ENCODE measurements at places on chromosomes 7 and 10.

- DNase-seq: no peak
These were observed 3.4 kb downstream of the ZNF239 start for GRCh38 chr10:43570971-43571370.

DNA sequence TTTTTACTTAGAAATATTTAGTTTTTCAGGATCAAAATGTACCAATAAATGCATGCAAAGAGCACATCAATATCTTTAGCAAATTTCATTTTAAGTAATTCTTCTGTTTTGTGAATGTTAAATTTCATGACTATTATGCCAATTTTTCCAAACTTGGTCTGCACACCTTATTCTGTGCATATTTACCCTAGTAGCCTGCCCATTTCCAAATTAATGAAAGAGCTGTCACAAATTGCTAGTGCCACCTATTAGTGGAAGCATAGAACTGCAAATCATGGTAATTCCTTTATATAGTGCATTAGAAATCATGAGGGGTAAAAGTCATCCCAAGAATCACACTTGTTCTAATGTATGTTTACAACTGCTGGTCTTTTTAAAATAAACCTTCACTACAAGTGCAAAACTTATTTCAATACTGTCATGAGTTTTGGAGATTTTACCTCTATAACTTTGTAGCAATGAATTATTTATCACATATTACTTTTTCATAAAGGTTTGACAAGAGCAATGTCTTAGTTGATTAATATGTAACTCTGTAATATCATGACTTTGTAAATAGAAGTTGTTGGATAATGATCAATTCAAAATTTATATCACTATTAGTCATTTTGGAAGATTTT, 5.7 kb downstream of the SEMA3A start:
- DNase-seq: no peak

DNA sequence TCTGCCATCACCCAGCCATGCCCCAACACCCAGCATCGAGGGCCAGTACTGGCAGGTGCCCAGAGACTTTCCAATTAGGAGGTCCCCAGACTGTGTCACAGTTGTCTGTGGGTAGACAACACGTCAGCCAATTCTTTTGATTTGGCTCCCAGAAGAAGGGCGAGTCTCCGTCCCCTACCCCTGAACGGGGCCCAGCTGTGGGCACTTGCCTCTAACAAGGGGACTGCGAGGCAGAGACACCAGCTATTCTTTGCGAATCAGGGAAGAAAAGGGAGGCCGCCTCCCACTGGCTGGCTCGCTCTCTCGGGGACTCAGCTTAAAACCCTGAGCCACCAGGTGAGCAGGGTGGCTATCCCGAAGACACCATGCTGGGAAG, 167.3 kb downstream of the USP6NL start:
- no peak for DNase-seq

- peak; percentile 61 for DNase-seq
These were observed 20.2 kb upstream of the SMC3 start for GRCh38 chr10:110547139-110547761.

DNA sequence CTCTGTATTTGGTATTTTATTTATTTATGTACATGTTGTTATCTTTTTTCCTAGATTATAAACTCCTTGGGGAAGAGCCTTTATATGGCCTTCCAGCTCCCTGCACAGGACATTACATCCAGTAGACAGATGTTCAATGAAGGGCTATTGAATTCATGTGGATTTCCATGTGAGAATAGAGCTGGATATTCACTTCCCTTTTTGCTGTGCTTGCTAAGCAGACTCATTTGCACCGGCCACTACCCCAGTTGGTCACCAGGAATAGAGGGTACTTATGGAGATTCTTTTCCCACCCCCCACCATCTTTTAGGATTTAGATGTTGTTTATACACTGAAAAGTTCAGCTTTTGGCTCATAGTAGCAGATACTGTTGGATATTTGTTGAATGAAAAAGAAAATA, 374.1 kb downstream of the NRG3 start:
- DNase-seq: no peak

DNA sequence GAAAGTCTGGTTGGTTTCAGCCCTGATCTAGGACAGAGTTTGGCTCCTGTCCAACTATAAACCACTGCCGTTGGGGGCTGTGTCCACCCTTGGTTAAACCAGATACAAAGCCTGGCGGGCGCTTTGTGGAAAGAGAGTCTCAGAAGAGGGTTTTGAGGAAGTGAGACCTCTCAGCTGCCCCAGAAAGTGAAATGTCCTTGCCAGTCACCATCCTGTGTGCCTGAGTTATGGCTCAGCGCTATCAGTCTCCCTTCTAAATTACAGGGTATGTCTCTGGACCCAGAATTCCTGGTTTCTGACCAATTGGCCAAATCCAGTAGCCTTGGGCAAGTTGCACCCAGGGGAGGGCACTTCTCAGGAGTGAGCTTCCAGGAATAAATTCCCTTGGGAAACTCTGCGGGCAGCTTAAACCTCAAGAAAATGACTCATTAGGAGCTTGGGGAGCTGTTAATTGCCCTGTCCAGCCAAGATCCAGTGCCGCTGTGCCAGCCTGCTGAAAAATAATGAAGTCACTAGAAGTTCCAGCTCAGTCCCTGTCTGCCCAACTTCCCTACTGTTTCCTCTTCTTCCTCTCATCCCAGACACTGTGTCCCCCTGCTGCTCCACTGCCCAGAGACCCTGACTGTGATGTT, 66.7 kb upstream of the PDZD8 start:
- DNase-seq: no peak

GRCh38 chr7:2151237-2151636, 81.5 kb downstream of the MAD1L1 start:
- DNase-seq: no peak

DNA sequence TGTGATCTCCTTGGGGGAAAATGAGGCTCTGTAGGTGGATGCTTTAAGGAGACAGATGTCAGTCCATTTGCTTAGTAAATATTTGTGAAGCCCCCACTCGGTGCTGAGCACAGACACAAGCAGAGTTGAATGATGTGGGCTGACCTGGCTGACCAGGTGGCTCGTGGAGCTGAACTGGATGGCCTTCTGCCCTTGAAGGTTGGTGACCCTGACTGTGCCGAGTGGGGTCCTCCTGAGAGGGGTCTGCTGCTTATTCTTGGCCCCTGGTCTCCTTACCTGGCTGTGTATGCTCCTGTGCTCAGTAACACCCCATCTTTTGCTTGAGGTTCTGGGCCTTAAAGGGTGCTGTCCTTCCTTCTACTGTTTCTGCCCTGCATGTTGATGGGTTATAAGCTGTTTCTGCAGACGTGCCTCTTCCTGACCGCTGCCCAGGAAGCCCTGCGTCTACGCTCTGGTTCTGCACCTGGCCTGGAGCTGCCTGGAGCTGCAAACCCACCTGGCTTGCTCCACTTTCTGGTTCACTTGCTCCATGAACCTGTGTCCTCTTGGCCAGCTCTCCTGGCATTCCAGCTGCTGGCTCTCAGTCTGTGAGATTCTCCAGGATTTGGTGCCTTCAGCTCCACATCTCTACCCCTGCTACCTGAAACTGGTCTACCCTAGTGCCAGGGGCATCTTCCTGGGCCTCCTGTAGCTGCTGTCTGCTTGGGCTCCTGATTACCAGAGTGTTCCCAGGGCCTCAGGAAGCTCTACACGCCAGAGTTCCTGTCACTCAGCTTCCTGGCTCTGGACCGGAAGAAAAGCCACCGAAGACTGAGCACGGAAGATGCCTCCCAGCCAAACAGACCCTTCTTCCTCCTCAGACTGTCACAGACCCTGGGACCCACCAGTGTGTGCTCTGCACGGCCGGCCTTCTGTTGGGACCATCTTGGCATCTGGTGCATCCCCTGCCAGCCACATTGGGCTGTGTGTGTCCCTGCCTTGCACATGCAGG, 76.5 kb downstream of the ADCY1 start:
- no peak for DNase-seq

GRCh38 chr10:5272065-5272803, 75.6 kb downstream of the AKR1C4 start:
- no peak for DNase-seq

DNA sequence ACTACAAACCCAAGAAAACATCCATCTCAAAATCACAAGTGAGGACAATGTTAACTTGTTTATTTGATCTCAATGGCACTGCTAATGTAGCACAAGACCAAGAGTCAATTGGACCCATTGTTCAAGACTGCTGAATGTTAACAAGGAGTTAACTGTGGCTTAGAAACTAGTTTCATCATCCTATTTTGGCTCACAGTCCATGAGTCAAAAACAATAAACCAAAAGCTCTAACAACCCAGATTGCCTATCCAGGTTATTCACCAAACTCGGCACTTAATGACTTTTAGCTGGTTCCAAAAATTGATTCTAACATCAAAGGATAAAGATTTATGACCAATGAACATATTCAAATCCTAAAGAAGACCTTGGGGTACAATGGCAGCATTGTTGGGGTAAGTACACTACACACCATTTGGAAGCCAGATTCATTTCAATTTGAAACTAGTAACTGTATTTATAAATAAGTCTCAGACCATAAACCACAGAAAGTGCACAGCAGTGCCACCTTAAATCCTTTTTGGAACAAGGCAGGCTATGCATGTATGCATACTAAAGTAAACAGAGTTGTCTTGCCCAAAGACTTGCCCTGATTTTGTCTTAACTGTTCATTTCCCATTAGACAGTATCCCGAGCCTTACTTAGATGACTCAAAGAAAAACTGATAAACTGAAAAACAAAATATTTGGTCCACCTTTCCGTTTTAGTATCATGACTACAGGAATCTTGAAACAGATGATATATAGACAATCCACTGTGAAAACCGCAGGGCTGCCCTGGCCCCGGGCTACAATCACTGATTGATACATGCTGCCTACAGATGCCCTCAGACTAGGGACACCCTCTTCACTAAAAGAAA, 84.5 kb downstream of the SRPK2 start:
- DNase-seq: no peak

GRCh38 chr10:30825022-30825421, 195.5 kb upstream of the LYZL2 start:
- DNase-seq: no peak

- no peak for DNase-seq
These were observed 78.7 kb downstream of the CXCL12 start for GRCh38 chr10:44306147-44306710.

DNA sequence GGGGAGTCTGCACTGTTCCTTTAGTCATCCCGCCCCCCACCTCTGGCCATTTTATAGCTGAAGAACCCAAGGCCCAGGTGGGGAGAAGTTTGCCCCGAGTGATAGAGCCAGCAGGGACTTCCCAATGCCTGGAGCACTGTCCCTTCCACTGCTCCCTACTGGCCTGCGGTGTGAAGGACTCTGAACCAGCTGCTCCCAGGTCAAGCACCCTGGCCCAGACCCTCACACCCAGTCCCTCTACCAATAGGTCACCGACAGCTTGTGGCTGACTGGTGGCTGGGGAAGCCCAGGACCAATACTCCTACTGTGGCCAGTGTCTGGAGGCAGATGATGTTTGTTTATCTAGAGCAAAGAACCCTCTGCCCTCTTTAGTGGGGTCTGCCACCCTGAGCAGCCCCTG, 167.9 kb downstream of the LCOR start:
- no peak for DNase-seq

DNA sequence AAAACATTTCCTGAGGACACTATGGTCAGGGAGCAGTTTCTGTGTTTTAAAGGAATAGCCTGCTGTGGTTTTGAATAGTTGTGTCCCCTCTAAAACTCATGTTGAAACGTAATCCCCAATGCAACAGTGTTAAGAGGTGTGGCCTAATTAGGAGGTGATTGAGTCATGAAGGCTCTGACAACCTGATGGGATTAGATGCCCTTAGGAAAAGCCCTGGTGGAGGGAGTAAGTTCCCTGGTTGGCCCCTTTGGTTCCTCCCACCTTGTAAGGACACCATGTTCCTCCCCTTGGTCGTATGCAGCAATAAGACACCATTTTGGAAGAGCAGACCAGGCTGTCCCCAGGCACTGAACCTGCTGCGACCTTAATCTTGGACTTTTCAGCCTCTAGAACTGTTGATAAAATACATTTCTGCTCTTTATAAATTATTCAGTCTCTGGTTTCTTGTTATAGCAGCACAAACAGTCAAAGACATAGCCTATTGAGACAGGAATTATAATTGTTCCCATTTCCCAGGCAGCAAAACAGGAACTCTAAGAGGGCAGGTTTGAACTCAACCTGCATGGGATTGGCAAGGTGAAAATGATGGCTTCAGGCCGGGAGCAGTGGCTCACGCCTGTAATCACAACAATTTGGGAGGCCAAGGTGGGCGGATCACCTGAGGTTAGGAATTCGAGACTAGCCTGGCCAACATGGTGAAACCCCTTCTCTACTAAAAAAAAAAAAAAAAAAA, 20.5 kb upstream of the TNS3 start:
- DNase-seq: no peak

GRCh38 chr10:109929501-109930219, 6.3 kb upstream of the XPNPEP1 start:
- DNase-seq: no peak

DNA sequence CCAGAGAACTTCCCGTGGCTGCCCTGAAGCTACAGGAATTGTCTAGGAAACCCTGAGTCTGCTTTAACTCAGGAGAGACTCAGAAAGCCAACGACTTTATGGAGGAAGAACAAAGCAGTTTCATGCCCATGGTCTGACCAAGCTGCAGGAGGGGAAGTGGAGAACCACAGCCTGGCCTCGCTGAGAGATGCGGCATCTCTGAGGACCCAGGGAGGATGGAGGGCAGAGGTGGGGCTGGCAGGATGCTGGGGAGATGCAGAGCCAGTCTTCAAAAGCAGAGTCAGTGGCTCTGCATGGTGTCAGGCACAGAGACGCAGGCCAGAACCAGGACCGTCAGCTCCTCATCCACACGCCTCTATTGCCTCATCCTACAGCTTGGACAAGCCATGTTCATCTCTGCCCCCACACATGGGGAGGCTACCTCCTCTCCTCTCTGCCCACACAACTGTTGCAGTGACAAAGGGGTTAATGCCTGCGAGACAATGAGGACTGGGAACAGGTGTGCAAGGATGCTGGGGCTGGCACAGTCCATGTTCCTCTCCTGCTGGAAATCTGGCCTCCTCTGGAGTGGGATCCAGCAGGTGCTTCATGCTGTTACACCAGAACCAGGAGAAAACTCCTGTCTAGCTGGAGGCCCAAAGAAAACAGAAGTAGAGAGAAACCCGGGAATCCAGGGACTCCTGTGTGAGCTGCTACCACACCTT, 267.0 kb downstream of the PLXNA4 start:
- DNase-seq: no peak

DNA sequence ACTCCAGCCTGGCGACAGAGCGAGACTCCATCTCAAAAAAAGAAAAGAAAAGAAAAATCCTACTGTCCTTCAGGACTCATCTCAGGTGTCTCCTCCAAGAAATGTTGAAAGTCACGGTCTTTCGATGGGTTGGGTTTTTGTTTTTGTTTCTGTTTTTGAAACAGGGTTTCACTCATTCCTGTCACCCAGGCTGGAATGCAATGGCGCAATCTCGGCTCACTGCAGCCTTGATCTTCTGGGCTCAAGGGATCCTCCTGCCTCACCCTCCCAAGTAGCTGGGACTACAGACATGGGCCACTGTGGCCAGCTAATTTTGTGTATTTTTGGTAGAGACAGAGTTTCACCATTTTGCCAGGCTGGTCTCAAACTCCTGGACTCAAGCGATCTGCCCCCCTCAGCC, 3.1 kb upstream of the SORBS1 start:
- no peak for DNase-seq

- no peak for DNase-seq
These were observed 65.0 kb downstream of the ANKRD7 start for GRCh38 chr7:118289476-118289875.

- DNase-seq: no peak
These were observed 97.7 kb downstream of the CREB5 start for GRCh38 chr7:28510026-28510369.

Data from CD8-positive, alpha-beta memory T cell (primary cell).